CD4-positive, alpha-beta T cell treated with Interleukin-15 for 4 hours (primary cell): ENCODE measurements at places on chromosomes 6 and 20.

- DNase-seq = peak; percentile 71
Measured at GRCh38 chr6:112163295-112164257, 76.2 kb downstream of the FAM229B start.

- DNase-seq = no peak
Measured at GRCh38 chr6:100382031-100382430, 82.7 kb downstream of the SIM1 start.

- DNase-seq = no peak
Measured at GRCh38 chr20:63382551-63383300, 21.6 kb upstream of the CHRNA4 start.

DNA sequence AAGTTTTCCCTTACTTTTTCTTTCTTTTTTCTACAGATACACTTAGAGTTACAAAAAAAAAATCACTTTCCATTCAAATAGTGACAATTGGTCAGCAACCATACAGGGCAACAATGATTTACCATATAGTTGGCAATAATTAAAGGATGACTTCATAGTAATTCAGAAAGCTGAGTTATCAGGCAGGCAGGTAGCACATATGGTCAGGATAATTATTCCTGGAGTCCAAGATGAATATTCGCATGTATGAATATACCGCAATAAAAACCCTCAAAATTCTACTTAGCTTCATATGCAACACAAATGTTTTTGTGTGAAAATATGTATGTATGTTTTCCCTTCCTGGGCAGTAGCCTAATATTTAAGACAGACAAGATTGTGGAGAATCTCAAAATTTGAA lies 34.5 kb downstream of the COL19A1 start:
- DNase-seq = no peak

- DNase-seq = no peak
Measured at GRCh38 chr6:41763470-41763869, 16.2 kb downstream of the FRS3 start.

GRCh38 chr6:34340906-34341480 lies 51.5 kb downstream of the NUDT3 start:
- no peak for DNase-seq

DNA sequence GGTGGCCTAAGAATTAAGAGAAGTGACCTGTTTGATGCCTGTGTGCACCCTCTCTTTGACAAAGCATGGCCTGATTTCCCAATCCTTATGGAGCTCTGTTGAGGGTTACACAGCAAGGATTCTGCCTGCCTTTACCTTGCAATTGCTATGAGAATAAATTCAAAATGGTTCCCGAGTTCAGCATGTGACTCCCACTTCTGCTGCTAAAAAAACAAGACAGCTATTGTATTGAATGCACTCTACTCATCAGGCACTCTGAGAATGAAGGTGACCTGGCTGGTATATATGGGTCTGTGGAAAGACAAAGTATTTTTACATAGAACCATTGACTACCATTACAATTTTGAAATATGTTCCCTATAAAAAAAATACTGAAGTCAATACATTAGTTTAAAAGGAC lies 190.3 kb downstream of the ATXN1 start:
- no peak for DNase-seq

DNA sequence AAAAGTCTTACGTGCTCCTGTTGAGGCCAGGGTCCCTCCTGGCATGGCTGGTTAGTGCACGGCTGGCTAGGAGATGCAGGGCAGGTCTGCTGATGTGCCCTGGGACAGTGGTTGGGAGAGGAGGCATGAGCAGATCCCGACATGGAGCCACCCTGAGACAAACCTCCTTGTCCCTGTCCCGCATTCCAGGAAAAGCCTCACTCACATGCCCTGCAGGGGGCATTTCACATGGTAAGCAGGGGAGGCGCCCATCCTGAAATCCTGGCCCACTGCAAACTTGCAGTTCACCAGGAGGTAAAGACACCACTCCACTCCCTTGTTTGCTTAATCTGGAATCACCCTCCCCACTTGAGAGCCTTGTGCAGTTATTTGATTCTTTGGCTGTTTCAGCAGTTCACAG lies 116.7 kb upstream of the SLC24A3 start:
- no peak for DNase-seq

GRCh38 chr6:16871047-16871446 lies 109.8 kb upstream of the ATXN1 start:
- DNase-seq = no peak

DNA sequence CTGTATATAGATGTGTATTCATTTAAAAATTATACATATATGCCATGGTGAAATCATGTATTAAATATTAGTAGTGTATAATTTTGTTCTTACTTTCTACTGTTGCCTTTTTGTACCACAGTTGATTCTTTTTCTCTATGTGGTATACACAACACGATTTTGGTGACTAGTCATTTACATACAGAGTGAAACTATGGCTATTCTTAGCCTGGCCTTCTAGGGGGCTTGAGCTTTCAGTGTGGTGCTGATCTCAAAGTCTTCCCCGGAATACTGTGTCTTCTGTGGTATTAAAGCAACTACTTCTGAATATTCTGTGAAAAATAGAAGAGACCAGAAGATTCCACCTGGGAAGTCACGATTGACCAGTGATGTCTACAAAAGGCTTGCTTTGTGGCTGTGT lies 301.9 kb downstream of the UTRN start:
- DNase-seq = no peak

- DNase-seq = no peak
Measured at GRCh38 chr6:159915397-159915796, 24.6 kb downstream of the MAS1 start.

DNA sequence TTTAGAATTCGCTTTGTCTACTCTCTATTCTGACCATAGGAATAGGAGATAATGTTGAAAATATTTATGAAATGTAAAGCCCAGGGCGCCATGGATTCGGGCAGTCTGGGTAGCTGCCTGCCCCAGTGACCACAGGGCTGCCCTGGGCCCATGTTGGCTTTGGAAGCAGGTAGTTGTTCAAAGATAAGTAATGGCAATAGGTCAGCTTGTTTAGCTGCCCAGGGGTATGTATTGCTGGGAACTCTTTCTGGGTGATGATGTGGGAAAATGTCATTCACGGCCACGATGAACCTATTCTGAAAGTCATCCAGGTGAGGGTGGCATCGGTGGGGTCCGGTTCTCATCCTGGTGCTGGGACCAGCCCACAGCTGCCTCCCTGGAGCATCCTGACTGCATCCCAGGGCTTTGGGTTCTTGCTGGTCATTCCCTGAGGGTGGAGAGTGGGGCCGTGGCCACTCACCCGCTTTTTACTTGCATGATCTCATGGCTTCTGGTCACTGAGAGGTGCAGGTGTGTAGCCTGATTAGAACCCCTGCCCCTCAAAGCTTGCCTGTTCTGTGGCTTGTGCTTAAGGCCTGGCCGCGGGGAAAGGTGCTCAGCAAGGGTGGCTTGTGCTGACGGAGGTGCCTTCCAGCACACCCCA lies 102.8 kb downstream of the ERMARD start:
- DNase-seq = no peak

- DNase-seq = no peak
Measured at GRCh38 chr6:22364306-22364705, 67.5 kb upstream of the PRL start.

GRCh38 chr6:46828939-46829338 lies 35.8 kb downstream of the MEP1A start:
- DNase-seq = no peak

DNA sequence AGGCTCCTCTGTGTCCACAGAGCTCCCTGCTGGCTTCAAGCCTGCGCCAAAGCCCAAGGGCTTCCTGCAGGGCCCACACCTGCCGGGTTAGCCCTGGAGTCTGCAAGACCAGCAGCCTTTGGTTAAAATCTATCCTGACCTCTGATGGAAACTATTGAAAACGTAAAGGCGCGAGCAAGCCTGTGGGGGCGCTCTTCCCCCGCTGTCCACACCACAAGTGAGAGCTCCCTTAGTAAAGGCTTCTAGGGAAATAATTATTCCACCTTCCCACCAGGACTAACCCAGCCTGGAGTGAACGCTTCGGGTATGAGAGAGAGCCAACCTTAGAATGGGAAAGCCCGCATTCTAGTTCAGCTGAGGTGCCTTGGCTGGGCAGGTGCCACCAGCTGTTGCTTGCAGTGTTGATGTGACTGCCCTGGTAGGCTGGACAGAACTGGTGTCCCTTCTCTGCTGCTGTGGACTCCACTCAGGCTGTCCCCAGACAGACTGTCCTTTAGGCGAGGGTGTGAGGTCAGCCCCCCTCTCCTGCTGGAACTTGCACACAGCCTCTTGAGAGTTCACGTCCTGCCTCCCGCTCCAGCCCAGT lies 68.7 kb downstream of the SYTL3 start:
- DNase-seq = no peak

GRCh38 chr6:133240511-133241085 lies 559 bp upstream of the EYA4 start:
- no peak for DNase-seq

DNA sequence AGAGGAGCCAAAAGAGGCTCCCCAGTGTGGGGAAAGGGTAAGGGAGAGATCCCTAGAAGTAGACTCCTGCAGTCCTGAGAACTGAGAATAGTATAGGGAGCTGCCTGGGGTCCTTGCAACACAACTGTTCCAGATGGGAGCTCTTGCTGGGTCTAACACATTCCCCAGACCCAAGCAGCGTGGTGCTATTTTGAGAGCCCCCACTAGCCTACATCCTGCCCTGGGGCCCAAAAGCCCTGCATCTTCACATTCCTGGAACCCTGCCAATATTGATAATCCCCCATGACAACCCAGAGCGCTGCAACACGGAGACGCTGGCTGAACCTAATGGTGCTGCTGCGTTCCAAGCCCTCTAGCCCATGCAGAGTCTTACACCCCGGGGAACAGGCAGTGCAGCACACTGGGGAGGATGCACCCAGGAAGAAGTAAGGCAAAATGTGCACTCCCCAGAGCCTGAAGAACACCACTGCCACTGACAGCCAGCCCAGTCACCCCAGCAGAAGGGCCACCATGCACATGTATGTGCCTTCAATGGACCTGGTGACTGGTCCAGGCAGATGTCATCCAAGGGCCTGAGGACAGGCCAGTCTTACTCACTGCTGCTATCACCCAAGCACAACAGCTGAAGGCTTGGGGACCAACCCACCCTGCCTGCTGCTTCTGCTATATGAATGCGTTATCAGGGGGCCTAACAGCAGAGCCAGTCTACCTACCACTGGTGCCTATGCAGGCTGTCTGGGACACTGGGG lies 7.0 kb upstream of the RNF217 start:
- no peak for DNase-seq

GRCh38 chr20:62475027-62475771 lies 596 bp downstream of the GATA5 start:
- no peak for DNase-seq

DNA sequence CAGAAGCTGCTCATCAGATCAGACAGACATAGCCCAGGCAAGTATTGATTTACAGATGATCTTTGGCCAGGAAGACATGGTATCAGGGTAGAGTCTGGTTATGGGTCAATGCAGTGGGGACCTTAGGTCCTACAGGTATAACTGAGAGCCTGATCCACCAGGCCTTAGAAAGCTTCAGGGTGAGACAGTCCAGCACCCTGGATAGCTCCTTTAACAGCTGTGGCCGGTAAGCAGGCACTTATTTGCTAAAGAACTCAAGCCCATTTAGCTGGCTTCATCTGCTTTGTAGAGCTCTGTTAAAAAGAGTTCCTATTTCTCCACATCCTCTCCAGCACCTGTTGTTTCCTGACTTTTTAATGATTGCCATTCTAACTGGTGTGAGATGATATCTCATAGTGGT lies 39.6 kb downstream of the ESR1 start:
- no peak for DNase-seq

DNA sequence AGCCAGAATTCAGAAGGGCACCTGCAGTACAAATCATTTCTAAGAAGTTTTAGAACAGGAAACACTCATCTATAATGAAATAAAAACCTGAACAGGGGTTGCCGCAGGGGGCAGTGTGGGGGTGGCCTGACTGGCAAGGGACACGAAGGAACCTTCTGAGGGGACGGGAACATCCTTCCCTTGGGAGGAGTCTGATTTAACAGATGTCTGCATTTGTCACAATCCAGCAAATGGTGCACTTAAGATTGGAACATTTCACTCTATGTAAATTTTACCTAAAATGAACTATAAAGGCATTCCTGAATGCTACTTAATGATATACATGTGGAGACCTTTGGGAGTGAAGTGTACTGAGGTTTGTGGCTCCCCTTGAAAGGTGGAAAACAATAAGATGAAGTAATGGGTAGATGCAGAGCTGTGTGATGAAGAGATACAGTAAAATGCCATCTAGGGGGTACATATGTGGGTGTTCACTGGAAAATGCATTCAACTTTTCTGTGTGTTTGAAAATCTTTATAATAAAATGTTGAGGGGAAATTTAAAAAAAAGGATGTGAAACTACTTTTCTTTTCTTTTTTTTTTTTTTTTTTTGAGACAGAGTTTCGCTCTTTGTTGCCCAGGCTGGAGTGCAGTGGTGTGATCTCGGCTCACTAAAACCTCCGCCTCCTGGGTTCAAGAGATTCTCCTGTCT lies 89.5 kb downstream of the SNX5 start:
- no peak for DNase-seq

- DNase-seq = no peak
Measured at GRCh38 chr20:56628873-56629463, at the start of gene TFAP2C. Gene TFAP2C, plus strand, starts transcription at chr20:56629306. Its CDS starts 239 bp downstream, at chr20:56629545.
